ENCODE measurements at places on chromosomes 7 and 10. TPM values are rescaled to one million over a fixed set of nuclear protein-coding genes. Genes with fewer than 3 reads are reported as not detected.
A peak's percentile ranks its signal among the peaks of the same experiment; 100 is the strongest.

DNA sequence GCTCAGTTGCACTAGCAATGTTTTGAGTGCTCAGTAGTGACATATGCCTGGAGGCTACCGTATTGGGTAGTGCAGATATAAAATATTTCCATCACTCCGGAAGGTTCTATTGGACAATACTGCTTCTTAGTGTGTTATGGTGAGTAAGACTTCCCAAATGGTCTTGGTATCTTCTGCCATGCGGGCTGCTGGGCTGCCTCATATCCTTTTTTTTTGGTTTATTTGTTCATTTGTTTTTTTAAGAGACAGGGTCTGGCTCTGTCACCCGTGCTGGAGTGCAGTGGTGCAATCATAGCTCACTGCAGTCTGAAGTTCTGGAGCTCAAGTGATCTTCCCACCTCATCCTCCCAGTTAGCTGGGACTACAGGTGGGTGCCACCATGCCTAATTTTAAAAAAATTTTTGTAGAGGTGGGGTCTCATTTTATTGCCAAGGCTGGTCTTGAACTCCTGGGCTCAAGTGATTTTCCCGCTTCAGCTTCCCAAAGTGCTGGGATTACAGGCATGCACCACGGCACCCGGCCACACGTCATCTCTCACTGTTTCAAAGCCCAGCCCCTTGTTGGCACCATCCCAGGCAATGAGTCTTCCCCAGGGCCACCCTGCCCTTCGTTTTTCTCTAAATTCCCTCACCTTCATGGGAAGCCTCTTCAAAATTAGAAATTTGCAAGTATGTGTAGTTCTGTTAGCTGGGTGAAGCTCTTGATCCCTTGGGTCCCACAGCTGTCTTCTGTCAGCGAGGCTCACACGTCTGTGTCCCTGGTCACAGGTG is 111.0 kb upstream of the KLF14 start:
- H3K36me3 ChIP-seq: no peaks in the 10 kb centered on the region
- no peak for DNase-seq
- no peaks in the 10 kb centered on the region for H3K27me3 ChIP-seq
- peak overlapping the region; percentile 58 for H3K27ac ChIP-seq
- no peak overlapping the region for H3K4me3 ChIP-seq

GRCh38 chr7:158778471-158778870 is 50.8 kb downstream of the ESYT2 start:
- H3K4me1 ChIP-seq: no peaks in the 10 kb centered on the region
- peaks cover 44% of the 10 kb centered on the region for H3K36me3 ChIP-seq
- no peak for DNase-seq
- no peaks in the 10 kb centered on the region for H3K27me3 ChIP-seq
- no peak overlapping the region for H3K4me3 ChIP-seq
- H3K27ac ChIP-seq: peak overlapping the region; percentile 89

- H3K36me3 ChIP-seq: no peaks in the 10 kb centered on the region
- H3K27ac ChIP-seq: peak overlapping the region; percentile 78
- H3K4me1 ChIP-seq: peaks cover 32% of the 10 kb centered on the region
- DNase-seq: no peak
Observed at GRCh38 chr10:113958631-113959382, 84.9 kb upstream of the ADRB1 start.

GRCh38 chr10:34908481-34908880 is 93.4 kb upstream of the PARD3 start:
- no peak overlapping the region for H3K27ac ChIP-seq
- no peaks in the 10 kb centered on the region for H3K27me3 ChIP-seq
- no peaks in the 10 kb centered on the region for H3K4me1 ChIP-seq
- H3K36me3 ChIP-seq: no peaks in the 10 kb centered on the region

DNA sequence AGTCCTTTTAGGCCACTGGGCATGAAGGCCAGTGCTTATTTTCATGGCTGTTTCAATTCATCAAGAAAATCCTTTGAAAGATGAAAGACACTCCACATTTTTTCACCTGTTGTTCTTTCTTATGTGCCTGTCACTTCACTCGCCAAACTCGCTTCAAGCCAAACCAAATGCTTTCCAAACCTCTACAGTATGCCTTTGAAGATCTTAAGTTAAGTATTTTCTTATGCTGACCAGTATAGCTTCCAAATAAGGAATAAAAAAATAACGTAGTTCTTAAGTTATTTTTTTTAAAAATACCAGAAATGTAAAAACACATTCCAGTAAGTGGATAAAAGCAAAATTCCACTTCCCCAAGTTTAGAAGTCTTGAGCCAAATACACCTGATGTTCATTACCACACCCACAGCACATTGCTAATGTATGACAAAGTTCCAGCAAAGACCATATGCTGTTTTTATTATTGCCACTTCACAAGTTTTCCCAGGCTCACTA is 186.1 kb downstream of the MTERF1 start:
- no peak for DNase-seq
- H3K27me3 ChIP-seq: no peaks in the 10 kb centered on the region
- no peak overlapping the region for H3K4me3 ChIP-seq
- H3K27ac ChIP-seq: peak overlapping the region; percentile 60
- peaks cover 49% of the 10 kb centered on the region for H3K4me1 ChIP-seq

DNA sequence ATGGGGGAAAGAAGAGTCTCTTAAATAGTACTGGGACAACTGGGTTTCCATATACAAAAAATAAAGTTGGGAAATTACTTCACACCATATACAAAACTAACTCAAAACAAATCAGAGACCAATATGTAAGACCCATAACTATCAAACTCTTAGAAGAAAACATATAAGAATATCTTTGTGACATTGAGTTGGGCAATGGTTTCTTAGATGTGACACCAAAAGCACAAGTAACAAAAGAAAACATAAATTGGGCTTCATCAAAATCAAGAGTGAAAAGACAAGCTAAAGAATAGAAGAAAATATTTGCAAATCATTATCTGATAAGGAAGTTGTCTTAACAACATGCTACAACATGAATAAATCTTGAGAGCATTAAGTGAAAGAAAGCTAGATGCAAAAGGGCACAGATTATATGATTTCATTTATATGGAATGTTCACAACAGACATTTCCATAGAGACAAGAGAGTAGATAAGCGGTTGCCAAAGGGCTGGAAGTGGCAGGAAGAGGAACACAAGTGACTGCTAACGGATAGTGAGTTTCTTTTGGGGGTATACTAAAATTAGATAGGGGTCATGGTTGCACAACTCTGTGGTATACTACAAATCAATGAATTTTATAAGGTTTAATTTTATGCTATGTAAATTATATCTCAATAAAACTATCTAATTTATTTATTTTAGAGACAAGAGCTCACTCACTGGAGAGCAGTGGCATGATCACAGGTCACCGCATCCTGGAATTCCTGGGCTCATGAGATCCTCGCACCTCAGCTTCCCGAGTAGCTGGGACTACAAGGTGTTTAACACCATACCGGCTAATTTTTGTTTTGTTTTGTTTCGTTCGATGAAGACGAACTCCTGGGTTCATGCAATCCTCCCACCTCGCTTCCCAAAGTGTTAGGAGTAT is 35.4 kb downstream of the JMJD1C start:
- no peaks in the 10 kb centered on the region for H3K36me3 ChIP-seq
- H3K4me3 ChIP-seq: no peak overlapping the region
- H3K27ac ChIP-seq: no peak overlapping the region
- no peak for DNase-seq

DNA sequence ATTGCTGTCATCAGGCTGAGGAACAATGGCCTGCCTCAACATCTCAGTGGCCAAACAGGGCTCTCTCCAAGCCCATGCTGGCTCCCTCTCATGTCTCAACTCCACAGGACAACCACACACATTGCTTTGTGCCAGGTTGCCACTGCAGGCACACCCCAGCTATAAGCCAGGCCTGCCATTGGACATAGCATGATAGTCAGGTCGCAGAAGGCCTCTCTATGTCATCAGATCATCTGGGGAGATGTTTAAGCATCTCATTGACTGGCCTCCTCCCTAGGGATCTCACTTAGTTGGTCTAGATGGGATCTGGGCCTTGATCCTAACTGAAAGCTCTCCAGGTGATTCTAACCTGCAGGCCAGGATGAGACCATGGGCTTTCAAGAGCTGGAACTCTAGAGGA is 257.2 kb downstream of the GRID1 start:
- DNase-seq: no peak
- no peaks in the 10 kb centered on the region for H3K4me1 ChIP-seq
- H3K27ac ChIP-seq: no peak overlapping the region
- no peak overlapping the region for H3K4me3 ChIP-seq

DNA sequence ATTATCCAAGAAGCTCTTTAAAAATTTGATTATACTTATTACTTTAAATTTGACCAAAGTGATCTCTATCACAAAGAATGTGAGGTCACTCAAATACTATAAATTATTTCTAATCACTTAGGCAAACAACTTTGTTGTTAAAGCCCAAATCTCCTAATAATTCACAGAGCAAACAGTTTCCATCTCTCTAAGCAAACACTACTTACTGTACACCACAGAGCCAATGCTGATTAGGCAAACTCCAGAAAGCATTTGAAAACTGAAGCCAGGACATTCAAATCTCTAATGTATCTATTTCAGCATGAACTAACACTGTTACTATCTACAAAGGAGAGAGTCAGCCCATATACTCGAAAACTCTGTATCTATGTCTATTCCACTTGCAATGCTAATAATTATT is 107.1 kb downstream of the RNF32 start:
- H3K27ac ChIP-seq: no peak overlapping the region
- H3K4me3 ChIP-seq: no peak overlapping the region
- no peaks in the 10 kb centered on the region for H3K36me3 ChIP-seq
- no peaks in the 10 kb centered on the region for H3K4me1 ChIP-seq

DNA sequence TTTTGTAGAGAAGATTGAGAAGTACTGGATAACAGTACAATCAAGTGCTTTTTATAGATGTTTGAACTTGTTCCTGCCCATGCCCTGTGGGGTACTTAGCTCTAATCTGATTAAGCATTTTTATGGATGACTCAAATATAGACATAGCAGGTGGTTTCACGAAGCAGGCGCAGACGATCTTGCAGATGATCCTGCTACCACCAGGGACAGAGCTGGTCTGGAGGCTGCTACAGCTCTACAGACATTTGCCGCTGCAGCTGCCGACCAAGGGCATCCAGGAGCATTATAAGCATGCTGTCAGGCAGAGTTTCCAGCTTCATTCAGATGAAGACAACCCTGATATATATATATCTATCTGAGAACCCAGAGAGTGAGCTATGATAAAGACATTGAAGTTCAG is 650.4 kb downstream of the NXPH1 start:
- no peak for DNase-seq
- no peaks in the 10 kb centered on the region for H3K4me1 ChIP-seq
- no peaks in the 10 kb centered on the region for H3K27me3 ChIP-seq
- no peak overlapping the region for H3K27ac ChIP-seq
- H3K4me3 ChIP-seq: no peak overlapping the region

- H3K4me3 ChIP-seq: no peak overlapping the region
- DNase-seq: no peak
- no peaks in the 10 kb centered on the region for H3K36me3 ChIP-seq
- peaks cover 16% of the 10 kb centered on the region for H3K4me1 ChIP-seq
- no peak overlapping the region for H3K27ac ChIP-seq
Observed at GRCh38 chr7:43891069-43891955, 15.1 kb downstream of the URGCP start.

The NAT16 gene
- not detected for polyA plus RNA-seq

The HYAL4 gene
- 0.09 TPM for polyA plus RNA-seq

The NPY4R gene
- 0.46 TPM for polyA plus RNA-seq

The SORBS1 gene
- polyA plus RNA-seq: 19.2 TPM

The MRPS24 gene
- polyA plus RNA-seq: 170 TPM
